ENCODE measurements at places on chromosomes 1 and 21.

- DNase-seq: no peak
Measured at GRCh38 chr21:37432710-37433455, 66.3 kb downstream of the DYRK1A start.

- DNase-seq: no peak
Measured at GRCh38 chr1:13513895-13514546, at the start of gene LRRC38. LRRC38 (minus strand) TSS chr1:13514003; CDS start chr1:13513593, 410 bp downstream.

GRCh38 chr1:72837781-72838180 is 555.4 kb upstream of the NEGR1 start:
- DNase-seq: no peak

DNA sequence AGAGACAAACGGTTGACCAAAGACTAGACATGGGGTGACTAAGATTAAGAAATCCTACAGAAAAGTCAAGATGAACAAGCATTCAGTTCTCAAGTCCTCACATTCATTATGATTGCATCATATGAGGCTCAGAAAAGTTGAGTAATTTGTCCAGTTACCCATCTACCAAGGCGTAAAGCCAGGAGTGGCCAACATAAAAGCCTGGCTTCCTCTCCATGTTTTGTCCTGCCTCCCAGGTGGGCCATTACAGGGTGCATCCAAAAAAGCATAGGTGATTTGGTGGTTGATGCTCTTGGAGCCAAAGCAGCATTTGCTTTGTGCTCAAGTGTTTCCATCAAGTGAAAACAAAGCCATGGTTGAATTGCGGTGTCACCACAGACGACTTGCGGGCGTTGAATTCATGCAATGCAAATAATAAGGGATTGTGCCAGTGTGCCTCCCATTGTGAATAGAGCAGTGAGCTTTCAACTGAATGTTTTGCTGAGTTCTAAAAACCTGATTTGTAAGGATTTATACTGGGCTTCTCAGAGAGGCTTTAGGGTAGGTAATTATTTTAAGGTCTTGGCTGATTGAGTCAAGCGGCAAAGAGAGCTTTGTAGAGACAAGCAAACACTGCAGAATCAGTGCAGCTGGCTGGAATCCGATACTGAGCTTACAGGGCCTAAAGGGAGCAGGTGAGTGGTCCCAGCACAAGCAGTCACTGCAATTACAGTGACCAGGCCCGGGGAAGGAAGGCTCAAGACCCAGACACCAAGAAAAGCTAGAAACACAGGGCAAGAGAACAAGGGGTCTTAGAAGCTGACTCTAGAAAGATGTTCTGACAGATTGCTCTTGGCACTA is 54.1 kb downstream of the KCNJ15 start:
- no peak for DNase-seq

GRCh38 chr1:172699695-172700227 is 40.9 kb downstream of the FASLG start:
- no peak for DNase-seq

DNA sequence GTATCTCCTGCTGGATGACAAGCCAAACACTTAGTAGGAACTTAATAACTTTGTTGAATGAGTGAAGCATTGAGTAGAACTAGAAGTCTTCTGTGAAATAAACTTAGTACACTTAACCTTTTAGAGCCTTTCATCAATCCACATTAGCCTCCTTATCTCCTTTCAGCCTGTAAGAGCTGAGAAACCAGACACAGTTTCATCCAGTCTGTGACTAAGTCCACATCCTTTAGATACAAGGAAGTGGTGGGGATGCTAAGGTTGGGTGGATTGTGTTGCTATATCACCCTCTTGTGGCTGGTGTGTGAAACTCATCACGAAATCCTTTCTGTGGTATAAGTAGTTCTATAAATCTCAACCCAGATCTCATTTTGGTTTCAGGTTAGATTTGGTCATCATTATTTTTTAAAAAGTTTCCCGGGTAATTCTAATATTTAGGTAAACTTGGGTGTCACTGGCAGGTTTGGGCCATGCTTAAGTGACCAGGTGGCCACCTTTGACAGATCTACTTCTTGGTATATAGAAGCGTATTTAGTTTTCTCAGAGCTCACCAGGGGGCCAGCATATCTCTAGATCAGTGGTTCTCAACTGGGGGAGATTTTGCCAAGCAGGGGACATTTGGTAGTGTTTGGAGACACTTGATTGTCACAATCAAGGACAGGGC is 27.8 kb upstream of the CD84 start:
- DNase-seq: no peak
